Activated CD8-positive, alpha-beta T cell treated with anti-CD3 and anti-CD28 coated beads for 36 hours (primary cell): ENCODE measurements at places on chromosomes 11 and 22. TPM values are rescaled to one million over a fixed set of nuclear protein-coding genes. Genes with fewer than 3 reads are reported as not detected.
A peak's percentile ranks its signal among the peaks of the same experiment; 100 is the strongest.

GRCh38 chr11:72719144-72719543 is 33.1 kb downstream of the ARAP1 start:
- peaks cover 8% of the 10 kb centered on the region for H3K36me3 ChIP-seq
- H3K4me1 ChIP-seq = peaks cover 55% of the 10 kb centered on the region
- H3K4me3 ChIP-seq = no peak overlapping the region
- H3K27me3 ChIP-seq = no peaks in the 10 kb centered on the region

The CNIH2 gene
- 2.0 TPM for total RNA-seq

- H3K4me1 ChIP-seq = no peaks in the 10 kb centered on the region
- DNase-seq = no peak
- no peak overlapping the region for H3K27ac ChIP-seq
Observed at GRCh38 chr11:16783321-16783801, 44.9 kb downstream of the C11orf58 start.

GRCh38 chr11:62401356-62401755 is 17.5 kb upstream of the SCGB1A1 start:
- no peak for DNase-seq
- peaks cover 2% of the 10 kb centered on the region for H3K36me3 ChIP-seq
- H3K27ac ChIP-seq = peak overlapping the region; percentile 89
- peaks cover 47% of the 10 kb centered on the region for H3K4me1 ChIP-seq
- H3K4me3 ChIP-seq = peak overlapping the region; percentile 76

DNA sequence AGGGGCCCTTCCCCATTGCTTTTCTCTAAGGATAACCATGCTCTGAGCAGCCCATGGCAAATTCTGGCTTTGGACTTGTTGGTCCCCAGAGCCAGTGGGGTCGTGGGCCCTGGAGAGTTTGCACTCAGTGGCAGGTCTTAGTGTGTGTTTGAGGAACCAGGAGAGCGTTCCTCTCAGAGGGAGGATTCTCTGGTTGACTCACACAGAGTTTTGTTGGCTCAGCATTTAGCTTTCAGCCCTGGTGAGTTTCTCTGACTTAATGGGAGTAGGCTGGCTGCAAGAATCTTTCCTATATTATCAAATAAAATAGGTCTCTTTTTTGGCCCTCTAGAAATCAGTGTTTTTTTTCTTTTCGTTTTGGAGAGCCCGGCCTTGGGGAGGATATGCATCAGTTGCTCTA is 20.9 kb downstream of the ST14 start:
- H3K27ac ChIP-seq = no peak overlapping the region
- H3K4me3 ChIP-seq = no peak overlapping the region
- H3K27me3 ChIP-seq = peaks cover 3% of the 10 kb centered on the region
- DNase-seq = no peak
- H3K4me1 ChIP-seq = no peaks in the 10 kb centered on the region

DNA sequence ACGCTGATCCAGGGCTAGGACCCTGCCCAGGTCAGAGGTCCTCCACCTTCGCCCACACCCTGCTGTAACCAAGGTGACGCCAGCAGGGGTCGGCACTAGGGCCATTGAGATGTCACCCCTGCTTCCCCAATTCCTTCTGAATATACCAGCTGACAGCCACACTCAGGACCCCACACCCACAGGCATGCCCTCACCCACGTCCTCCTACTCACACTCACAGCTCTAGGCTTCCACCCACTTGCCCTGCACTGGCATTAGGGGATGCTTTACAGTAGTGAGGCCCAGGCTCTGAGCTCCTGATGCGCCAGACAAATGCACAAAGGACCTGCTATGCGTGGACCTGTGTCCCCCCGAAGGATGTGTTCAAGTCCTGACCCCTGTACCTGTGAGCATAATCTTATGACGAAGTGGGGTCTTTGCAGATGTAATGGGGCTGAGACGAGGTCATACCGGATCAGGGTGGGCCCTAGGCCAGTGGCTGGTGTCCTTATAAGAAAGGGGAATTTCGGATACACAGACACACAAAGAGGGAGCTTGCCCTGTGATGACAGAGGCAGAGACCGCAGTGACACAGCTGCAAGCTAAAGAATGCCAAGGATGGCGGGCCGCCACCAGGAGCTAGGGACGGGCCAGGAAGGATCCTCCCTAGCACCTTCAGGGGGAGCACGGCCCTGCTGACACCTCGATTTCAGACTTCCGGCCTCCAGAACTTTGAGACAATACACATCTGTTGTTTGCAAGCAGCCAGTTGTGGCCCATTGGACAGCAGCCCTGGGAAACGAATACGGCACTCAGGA is 11.2 kb downstream of the WNT11 start:
- H3K27me3 ChIP-seq = no peaks in the 10 kb centered on the region
- H3K4me1 ChIP-seq = no peaks in the 10 kb centered on the region
- H3K4me3 ChIP-seq = no peak overlapping the region

- peak; percentile 19 for DNase-seq
- H3K27ac ChIP-seq = no peak overlapping the region
- no peak overlapping the region for H3K4me3 ChIP-seq
- H3K27me3 ChIP-seq = no peaks in the 10 kb centered on the region
- peaks cover 7% of the 10 kb centered on the region for H3K4me1 ChIP-seq
Observed at GRCh38 chr11:117743121-117743815, 53.7 kb downstream of the DSCAML1 start.

GRCh38 chr22:31329029-31329428 is 17.1 kb downstream of the PATZ1 start:
- H3K27me3 ChIP-seq = no peaks in the 10 kb centered on the region
- H3K4me1 ChIP-seq = peaks cover 20% of the 10 kb centered on the region
- no peak for DNase-seq
- H3K36me3 ChIP-seq = peaks cover 44% of the 10 kb centered on the region
- peak overlapping the region; percentile 34 for H3K27ac ChIP-seq

GRCh38 chr11:117179048-117179999 is 781 bp downstream of the SIDT2 start:
- peak overlapping the region; percentile 85 for H3K27ac ChIP-seq
- H3K4me1 ChIP-seq = peaks cover 28% of the 10 kb centered on the region
- peak overlapping the region; percentile 92 for H3K4me3 ChIP-seq
- peak; percentile 57 for DNase-seq

DNA sequence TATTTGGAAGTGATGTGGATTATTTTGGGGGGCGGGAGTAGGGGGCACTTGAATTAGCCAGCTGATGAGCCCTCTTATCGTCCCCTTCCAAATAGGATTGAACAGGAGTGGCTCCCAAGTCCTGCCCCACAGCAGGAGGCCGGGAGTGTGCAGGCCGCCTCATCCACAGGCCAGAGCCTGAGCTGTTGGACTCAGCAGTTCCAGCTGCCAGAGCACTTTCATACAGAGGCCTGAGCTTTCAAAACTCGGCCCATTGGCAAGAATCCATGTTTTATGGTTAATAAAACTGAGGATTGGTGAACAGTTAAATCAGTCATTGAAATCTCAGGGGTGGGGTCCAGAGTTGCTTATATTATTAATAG is 9.6 kb downstream of the FAM118A start:
- peak overlapping the region; percentile 97 for H3K27ac ChIP-seq
- peaks cover 71% of the 10 kb centered on the region for H3K4me1 ChIP-seq
- peaks cover 14% of the 10 kb centered on the region for H3K36me3 ChIP-seq
- H3K27me3 ChIP-seq = no peaks in the 10 kb centered on the region

The C11orf98 gene
- 108 TPM for total RNA-seq

- no peak overlapping the region for H3K27ac ChIP-seq
- H3K4me1 ChIP-seq = no peaks in the 10 kb centered on the region
- no peaks in the 10 kb centered on the region for H3K36me3 ChIP-seq
- DNase-seq = no peak
Observed at GRCh38 chr11:41816396-41816795, 356.9 kb upstream of the LRRC4C start.

The LMO2 gene
- not detected for total RNA-seq

GRCh38 chr11:66844496-66845142 is 1.4 kb downstream of the RCE1 start:
- H3K27ac ChIP-seq = peak overlapping the region; percentile 92
- no peaks in the 10 kb centered on the region for H3K27me3 ChIP-seq
- peaks cover 41% of the 10 kb centered on the region for H3K4me1 ChIP-seq
- DNase-seq = no peak
- H3K36me3 ChIP-seq = peaks cover 27% of the 10 kb centered on the region
- H3K4me3 ChIP-seq = peak overlapping the region; percentile 93

DNA sequence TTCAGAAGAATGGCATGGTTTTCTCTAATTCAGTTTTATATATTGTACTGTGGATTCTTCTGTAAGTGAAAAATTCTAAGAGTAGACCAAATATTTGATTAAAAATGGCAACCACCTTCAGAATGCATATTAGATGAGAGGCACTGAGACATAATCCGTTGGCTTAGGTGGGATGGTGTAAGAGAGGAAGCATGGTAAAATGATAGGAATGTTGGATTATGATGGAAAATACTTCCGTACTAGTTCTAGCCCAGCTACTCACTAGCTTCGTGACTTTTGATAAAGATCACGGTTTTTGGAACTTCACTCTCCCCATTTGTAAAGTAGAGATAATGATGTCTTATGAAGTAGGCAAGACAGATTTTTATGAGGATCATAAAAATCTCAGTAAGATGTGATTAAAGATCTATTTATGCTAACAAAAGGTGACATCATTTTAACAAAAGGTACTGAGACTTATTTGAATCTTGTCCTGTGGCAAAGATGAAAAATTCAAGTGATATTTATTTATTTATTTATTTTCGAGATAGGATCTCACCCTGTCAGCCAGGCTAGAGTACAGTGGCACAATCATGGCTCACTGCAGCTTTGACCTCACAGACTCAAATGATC is 37.5 kb downstream of the UVRAG start:
- no peak overlapping the region for H3K27ac ChIP-seq
- H3K36me3 ChIP-seq = peaks cover 16% of the 10 kb centered on the region
- peaks cover 25% of the 10 kb centered on the region for H3K4me1 ChIP-seq
- no peak overlapping the region for H3K4me3 ChIP-seq
- DNase-seq = no peak
- H3K27me3 ChIP-seq = no peaks in the 10 kb centered on the region

DNA sequence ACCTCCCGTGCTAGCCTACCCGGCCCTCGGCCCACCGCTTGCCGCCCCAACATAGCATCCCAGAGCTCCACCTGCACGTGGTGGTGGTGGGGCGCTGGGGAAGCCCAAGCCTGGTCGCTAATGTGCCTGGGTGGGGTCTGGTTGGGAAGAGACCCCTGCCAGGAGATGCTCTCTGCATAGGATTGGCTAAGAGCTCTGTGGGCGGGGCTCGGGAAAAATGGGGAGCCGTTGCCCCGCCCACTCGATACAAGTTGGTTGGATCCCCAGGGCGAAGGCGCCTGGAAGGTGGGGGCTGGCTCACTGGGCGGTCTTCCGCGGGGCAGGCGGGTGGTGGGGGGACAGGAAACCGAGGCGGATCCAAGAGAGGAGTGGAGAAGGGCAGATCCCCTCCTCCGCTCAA is 7.6 kb downstream of the LRRC10B start:
- H3K4me1 ChIP-seq = peaks cover 6% of the 10 kb centered on the region
- DNase-seq = peak; percentile 24
- peaks cover 13% of the 10 kb centered on the region for H3K27me3 ChIP-seq
- no peak overlapping the region for H3K4me3 ChIP-seq

- H3K4me3 ChIP-seq = no peak overlapping the region
- no peaks in the 10 kb centered on the region for H3K36me3 ChIP-seq
- no peak for DNase-seq
Observed at GRCh38 chr22:22772396-22772795, 115.2 kb upstream of the IGLL5 start.

DNA sequence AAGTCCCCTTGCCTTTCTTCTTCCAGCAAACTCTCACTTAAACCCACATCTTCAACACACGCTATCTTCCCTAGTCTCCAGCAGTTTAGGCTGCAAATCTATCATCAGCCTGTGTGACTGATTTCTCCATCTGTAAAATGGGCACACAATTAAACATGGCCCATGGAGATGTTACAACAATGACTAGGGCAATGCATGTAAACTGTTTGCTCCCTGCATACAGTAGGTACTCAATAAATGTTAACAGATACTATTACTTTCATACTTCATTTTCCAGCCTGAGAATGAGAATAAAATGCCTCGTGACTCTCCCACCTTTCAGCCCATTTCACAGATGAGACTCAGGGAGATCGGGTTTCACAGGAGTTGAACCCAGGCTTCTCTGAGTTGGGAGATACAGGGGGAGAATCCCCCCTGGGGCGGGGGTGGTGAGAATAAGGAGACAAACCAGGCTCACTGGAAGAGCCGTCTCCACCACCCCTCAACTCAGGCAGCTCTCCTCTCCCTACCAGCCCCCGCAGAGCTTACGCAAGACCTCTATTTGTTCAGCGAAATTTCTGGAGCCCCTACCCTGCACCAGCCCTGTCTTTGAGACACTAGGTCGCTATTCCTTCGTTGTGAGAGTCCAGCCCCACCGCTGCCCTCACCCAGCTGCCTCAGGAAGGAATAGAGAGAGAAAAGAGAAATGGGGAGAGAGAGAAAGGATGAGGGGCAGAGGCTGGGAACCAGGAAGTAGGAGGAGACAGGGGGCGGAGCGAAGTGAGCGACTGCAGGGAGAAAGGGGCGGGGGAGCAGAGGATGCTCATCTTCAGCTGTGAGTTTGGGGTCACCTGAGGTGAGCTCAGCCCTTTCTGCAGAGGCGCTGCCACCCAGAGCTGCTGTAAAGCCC is 42.1 kb upstream of the KLHL35 start:
- peaks cover 17% of the 10 kb centered on the region for H3K4me1 ChIP-seq
- peak overlapping the region; percentile 91 for H3K27ac ChIP-seq
- no peaks in the 10 kb centered on the region for H3K27me3 ChIP-seq

- no peak overlapping the region for H3K4me3 ChIP-seq
- peaks cover 1% of the 10 kb centered on the region for H3K27me3 ChIP-seq
- H3K36me3 ChIP-seq = no peaks in the 10 kb centered on the region
Observed at GRCh38 chr22:19663286-19663815, 51.0 kb upstream of the SEPTIN5 start.

GRCh38 chr11:9753021-9753420 is 89.1 kb downstream of the SWAP70 start:
- no peak overlapping the region for H3K4me3 ChIP-seq
- H3K27ac ChIP-seq = peak overlapping the region; percentile 58
- no peaks in the 10 kb centered on the region for H3K36me3 ChIP-seq
- no peaks in the 10 kb centered on the region for H3K27me3 ChIP-seq
- H3K4me1 ChIP-seq = peaks cover 32% of the 10 kb centered on the region

The NPTXR gene
- 0.83 TPM for total RNA-seq

- DNase-seq = no peak
- H3K36me3 ChIP-seq = peaks cover 2% of the 10 kb centered on the region
- H3K27ac ChIP-seq = no peak overlapping the region
- no peaks in the 10 kb centered on the region for H3K4me1 ChIP-seq
- H3K4me3 ChIP-seq = no peak overlapping the region
Observed at GRCh38 chr22:42905217-42905616, 48.1 kb upstream of the ARFGAP3 start.

The MRGPRE gene
- not detected for total RNA-seq

The PDGFD gene
- not detected for total RNA-seq

- H3K36me3 ChIP-seq = no peaks in the 10 kb centered on the region
- H3K4me1 ChIP-seq = peaks cover 17% of the 10 kb centered on the region
- H3K27me3 ChIP-seq = peaks cover 21% of the 10 kb centered on the region
- H3K27ac ChIP-seq = no peak overlapping the region
Observed at GRCh38 chr11:34609850-34610249, 11.0 kb upstream of the EHF start.

The XKR3 gene
- total RNA-seq = not detected

GRCh38 chr11:96241331-96241841 is 101.6 kb downstream of the MAML2 start:
- H3K27ac ChIP-seq = peak overlapping the region; percentile 8
- H3K4me1 ChIP-seq = peaks cover 35% of the 10 kb centered on the region
- H3K27me3 ChIP-seq = no peaks in the 10 kb centered on the region
- H3K36me3 ChIP-seq = no peaks in the 10 kb centered on the region
